CD4-positive, alpha-beta T cell treated with Interleukin-4 for 1 hour (primary cell): ENCODE measurements at places on chromosomes 2 and 18.

- no peak for DNase-seq
Observed at GRCh38 chr2:108271691-108272253, 16.9 kb upstream of the SULT1C2 start.

DNA sequence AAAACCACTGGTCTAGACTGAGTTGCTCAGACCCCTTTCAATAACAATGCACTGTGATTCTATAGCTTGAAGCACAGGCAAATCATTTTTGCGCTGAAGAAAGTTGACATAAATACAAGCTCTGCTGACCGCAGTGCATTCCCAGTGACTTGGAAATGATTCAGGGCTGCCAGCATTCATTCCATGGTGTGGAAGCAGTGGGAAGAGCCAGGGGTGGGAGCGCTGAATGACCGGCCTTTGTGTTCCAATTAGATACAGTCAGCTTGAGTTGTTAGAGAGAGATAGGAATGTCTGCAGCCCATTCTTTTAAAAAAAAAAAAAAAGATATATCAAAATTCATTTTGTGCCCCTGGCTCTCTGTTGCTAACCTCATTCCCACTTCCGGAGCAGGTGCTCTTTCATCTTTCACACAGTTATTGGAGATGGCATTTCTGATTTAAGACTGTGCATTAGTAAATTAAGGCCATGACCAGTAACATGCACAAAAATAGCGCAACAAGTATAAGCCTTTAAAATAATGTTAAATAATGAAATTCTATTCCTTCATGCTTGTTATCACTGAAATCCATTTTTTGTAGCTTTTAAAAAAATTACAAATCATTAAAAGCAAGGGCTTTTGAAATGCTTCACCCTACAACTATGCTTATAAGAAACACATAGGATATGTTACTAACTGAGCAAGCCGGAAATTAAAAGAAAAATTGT, 59.4 kb upstream of the CTLA4 start:
- no peak for DNase-seq

DNA sequence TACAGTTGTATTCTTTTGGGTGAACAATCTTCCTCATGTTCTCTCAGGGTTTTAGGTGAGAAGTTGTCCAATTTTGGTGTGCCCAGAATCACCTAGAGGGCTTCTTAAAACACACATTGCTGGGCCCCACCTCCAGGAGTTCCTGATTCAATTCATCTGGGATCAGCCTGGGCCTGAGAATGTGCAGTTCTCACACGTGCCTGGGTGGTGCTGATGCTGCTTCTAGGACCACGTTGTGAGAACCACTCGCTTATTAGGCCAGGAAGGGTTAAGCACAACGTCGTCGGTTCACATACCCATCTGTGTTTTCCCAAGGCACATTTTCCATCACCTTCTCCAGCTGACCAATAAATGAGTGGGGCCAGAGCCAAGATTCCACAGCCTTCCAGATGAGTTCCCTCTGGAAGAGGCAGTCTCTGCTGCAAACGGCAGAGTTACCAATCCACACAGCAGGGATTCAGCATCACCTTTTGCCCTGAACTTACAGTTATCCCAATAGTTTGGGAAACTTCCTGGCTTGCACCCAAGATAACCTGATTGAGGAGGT, 277.7 kb upstream of the HNRNPA3 start:
- DNase-seq = no peak

DNA sequence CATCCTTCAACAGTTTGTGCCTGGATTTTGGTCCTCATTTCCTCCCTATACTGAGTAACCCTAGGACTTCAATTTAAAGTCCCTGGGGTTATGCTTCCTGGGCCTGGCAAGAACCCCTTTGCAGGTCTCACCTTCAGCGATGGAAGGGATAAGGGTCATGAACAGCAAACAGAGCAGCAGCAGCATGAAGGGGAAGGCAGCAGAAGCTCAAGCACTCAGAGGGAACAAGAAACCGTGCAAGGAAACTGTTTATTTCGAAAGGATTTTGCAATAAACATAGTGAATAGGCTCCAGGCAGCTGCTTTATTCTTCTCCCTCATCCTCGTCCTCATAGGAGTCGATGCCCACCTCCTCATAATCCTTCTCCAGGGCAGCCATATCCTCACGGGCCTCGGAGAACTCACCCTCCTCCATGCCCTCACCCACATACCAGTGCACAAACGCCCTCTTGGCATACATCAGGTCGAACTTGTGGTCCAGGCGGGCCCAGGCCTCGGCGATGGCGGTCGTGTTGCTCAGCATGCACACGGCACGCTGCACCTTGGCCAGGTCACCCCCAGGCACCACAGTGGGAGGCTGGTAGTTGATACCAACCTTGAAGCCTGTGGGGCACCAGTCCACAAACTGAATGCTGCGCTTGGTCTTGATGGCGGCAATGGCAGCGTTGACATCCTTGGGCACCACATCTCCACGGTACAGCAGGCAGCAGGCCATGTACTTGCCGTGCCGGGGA, 2.8 kb upstream of the TUBA4B start:
- DNase-seq = no peak

DNA sequence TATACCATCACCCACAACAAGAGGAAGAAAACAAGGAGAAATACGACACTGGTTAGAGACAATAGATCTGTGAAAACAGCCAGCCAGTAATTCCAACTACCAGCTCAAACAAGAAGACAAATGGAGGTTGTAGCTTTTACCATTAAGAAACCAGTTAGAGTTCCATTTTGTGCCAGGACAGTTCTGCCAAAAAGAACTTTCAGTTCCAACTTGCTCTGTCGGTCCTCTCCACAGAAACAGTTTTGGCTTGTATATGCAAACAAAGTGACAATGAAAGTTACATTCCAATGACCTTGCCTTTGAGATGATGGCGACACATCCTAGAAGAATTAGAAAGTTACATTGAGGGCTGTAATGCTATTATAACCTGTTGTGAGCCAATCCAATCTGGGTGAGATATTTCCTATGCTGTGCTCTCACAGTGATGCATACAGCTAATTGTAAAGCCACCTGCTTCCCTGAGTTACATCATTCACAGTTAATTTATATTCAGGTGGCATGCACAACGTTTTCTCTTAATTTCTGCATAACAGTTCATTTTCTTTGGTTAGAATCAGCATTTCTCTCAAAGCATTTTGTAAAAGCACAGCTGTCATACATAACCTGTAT, 1378.4 kb upstream of the PIK3C3 start:
- DNase-seq = no peak

GRCh38 chr2:33108483-33109443, 162.0 kb downstream of the LTBP1 start:
- no peak for DNase-seq

- DNase-seq = no peak
Observed at GRCh38 chr18:41992066-41992465, 37.0 kb downstream of the PIK3C3 start.

- no peak for DNase-seq
Observed at GRCh38 chr2:40654346-40654745, 202.5 kb upstream of the SLC8A1 start.
